ENCODE measurements at places on chromosomes 7 and 10.
A peak's percentile ranks its signal among the peaks of the same experiment; 100 is the strongest.

DNA sequence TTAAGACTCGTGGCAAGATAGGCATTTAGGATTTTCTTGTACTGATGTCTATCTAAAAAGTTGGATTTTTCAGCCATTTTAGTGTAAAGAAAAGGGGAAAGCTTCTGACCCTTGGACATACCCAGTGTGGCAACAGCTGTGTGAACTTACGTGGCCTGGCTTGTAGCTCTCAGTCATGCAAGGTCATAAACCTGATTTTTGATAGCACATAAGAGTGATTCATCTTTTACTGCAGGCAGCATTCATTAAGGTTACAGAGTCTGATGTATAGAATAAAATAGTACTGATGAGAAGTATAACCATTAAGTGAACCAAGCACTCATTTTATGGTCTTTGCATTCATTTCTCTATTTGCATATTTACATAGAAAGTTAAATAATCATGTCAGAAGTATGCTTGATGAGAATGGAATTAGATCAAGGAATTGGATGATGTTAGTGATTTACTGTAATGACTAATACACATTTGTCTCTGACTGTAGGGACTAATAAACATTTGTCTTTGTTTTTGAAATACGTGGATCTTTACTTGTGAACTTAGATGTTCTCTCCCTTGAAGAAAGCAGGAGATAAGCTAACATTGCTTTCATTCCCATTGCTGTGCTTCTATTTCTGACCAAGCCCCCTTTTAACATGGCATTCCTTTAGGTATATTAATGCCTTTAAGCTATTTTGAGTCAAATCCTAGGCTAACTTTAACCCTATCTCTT is 88.2 kb downstream of the GSDME start:
- DNase-seq = no peak

DNA sequence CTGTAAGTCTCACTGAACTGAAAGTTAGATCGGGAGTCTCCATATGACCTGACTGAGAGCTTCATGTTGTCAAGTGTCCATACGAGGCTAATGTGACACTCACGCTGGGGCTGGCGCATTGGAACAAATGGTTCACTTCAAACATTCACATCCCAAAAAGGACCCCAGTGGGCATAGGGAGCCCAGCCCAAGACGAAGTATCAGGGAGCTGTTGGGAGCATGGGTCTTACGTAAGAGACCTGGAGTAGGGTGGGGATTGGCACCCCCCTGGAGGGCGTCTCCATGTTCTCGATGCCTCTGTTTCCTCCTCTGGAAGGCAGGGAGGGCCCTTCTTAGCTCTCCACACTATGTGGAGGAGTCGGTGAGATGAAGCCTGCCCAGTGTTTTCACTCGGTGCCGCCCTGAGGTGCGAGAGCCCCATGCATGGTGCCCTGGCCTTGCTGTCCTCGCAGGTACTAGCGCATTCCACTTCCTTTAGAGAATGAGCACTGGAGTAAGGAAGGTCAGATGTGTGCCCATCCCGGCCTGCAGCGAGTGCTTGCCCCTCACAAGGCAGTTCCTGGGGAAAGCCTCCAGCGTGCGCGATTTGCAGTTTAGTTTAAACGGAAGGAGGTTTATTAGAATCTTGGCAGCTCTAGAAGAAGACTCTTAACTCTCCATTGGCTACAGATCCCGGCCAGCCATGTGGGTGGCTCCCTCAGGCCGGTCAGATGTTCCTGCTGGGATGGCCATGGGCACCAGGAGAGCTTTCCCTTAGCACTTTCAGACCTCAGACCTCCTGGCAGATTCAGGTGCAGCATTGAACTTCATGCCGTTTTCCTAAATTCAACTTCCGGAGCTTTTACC is 64.4 kb downstream of the PTPRE start:
- DNase-seq = no peak

- no peak for DNase-seq
Measured at GRCh38 chr10:88149906-88150305, 286.5 kb downstream of the PTEN start.

GRCh38 chr7:39733881-39734632 is 110.7 kb downstream of the RALA start:
- DNase-seq = no peak

- DNase-seq = no peak
Measured at GRCh38 chr7:98091061-98091460, 15.6 kb upstream of the LMTK2 start.

- DNase-seq = no peak
Measured at GRCh38 chr10:129793996-129794395, 170.1 kb downstream of the EBF3 start.

DNA sequence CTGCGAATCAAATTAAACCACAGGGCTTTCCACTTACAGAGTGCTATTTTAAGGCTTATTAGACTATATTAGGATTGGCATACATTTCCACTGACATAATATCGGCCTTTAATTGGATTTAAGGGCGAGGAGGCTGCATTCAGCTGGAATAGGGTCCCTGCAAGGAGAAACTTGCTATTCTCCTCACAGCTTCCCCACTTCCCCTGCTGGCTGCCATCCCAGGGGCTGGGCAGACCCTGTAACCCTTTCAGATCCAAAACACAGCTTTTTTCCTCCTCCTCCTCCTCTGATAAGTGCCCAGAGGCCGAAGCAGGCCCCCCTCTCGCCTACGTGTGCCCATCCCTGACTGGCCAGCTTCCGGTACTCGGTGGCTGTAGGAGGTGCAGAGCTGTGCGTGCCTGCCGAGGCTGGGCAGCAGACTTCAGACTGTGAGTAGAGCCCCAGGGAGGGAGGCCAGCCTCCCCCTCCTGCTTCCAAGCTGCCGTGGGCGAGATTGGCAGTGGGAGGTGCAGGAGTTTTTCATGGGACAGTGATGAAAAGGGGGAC is 224.2 kb downstream of the PLXNA4 start:
- DNase-seq = no peak

DNA sequence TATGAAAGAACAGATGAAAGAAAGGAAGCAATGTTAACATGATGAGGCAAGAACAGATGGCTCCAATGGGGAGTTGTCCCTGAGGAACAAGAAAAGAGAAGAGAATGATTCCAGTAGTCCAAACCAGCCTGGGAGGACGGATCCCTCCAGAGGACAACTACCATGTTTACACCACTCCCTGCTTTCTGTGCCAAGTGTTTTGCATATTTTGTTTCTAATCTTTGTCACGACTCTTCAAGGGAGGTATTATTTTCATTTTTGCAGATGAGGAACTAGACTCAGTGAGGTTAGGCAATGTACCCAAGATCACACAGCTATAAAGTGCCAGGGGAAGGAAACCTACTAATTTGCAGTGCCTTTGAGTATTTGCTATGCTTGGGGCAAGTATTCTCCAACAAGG is 116.2 kb downstream of the PARP12 start:
- DNase-seq = no peak

- DNase-seq = no peak
Measured at GRCh38 chr10:132634241-132634946, 96.8 kb downstream of the INPP5A start.

DNA sequence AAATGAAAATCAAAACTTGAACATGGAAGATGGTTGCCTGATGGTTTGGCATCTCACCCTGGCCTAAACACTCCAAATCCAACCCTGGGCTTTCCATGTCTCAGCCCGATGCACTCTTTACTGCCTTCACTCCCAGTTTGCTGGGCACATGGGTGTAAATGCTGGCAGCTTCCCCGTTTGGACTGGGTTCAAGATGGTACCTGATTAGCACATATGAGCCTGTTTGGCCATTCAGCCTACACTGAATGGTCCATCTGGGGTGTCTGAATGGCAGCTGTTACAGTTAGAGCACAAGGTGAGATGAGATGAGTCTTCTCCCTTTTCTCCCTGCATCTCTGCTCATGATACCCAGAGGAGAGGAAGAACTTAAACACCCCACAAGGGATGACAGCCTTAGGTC is 37.1 kb downstream of the ATXN7L1 start:
- peak; percentile 29 for DNase-seq

- DNase-seq = no peak
Measured at GRCh38 chr7:92076509-92076908, 57.8 kb downstream of the CYP51A1 start.

GRCh38 chr7:30062587-30062986 is 34.4 kb downstream of the PLEKHA8 start:
- peak; percentile 21 for DNase-seq

DNA sequence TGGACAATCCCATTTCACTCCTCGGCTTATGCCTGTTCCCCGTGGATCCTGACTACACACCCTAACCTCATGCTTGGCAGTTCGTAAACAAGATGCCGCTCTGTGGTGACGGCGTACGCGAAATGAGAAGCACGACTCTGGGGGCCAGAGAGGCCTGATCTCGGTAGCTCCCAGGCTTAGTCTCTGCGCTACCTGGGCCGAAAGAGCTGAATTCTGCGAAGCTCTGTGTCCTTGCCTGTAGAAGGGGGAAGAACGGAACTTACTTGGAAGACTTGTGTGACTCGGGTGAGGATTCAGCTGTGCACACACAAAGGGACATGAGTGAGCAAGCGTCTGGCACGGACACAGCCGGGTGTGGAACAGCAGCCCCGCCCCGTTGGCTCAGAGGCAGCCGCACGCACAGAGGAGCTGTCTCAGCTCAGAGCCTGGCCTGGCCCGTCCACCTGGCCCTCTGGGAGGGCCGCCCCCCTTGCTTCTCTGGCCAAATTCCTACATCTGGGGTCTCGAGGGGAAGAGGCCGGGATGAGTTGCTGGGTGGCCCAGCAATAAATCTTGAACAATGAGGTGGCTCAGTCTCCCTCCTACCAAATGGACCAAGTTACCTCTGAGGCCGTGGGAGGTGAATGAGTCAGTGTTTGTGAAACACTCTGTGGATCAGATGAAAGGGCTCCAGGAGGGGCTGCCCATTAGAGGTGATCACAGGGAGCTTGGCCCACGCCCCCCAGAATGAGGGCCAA is 83.8 kb downstream of the PDGFA start:
- DNase-seq = no peak

GRCh38 chr10:131803860-131804425 is 96.9 kb upstream of the PPP2R2D start:
- DNase-seq = no peak

DNA sequence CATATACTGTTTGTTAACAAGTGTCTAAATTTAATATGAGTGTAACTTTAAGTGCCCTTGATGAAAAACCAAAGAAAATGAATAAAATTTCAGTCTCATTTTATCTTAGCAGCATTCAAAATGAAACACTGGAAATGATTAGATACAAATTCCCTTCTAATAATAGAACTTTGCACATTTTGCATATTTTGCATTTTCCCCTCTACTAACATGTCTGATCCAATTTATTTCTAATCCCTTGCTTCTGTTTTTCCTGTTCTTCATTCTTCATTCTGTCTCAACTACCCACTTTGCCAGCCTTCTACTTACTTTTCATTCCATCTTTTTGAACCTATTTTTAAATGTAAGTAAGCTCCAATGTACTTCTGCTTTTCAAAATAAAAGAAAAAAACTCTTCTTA is 42.7 kb upstream of the SEMA3D start:
- no peak for DNase-seq

DNA sequence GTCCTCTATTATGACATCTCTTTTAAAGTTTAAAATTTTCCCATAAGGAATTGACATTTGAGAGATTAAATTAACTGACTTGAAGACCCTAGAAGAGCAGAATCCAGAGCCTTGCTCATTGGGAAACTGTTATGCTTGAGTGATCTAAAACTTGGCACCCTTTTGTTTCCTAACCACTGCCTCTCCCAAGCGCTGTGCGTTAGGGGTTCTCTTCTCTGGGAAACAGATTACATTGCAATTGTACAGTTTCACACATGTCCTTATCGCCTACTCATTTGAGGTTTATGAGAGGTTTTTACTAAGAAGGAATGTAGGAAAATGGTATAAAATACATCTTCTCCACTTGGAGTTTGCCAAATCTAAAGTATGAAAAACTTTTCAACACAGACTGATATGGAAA is 126.8 kb upstream of the AMPH start:
- no peak for DNase-seq

DNA sequence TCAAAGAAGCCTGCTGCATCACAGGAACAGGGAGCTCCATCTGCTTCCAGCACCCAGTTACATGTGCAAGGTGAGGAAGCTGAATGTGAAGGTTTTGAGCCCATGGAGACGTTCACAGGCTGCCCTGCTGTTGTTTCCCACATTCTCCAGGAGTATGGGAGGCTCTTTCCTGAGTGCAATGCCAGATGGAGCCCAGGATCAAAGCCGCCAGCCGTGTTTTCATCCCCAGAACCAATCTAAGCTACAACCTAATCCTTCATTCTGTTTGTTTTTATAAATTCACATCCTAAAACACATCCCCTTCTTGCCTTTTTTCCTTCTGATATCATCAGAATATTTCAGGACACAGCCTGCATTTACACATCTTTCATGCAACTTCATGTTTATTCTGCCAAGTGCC is 98.9 kb upstream of the PRR15 start:
- DNase-seq = no peak

DNA sequence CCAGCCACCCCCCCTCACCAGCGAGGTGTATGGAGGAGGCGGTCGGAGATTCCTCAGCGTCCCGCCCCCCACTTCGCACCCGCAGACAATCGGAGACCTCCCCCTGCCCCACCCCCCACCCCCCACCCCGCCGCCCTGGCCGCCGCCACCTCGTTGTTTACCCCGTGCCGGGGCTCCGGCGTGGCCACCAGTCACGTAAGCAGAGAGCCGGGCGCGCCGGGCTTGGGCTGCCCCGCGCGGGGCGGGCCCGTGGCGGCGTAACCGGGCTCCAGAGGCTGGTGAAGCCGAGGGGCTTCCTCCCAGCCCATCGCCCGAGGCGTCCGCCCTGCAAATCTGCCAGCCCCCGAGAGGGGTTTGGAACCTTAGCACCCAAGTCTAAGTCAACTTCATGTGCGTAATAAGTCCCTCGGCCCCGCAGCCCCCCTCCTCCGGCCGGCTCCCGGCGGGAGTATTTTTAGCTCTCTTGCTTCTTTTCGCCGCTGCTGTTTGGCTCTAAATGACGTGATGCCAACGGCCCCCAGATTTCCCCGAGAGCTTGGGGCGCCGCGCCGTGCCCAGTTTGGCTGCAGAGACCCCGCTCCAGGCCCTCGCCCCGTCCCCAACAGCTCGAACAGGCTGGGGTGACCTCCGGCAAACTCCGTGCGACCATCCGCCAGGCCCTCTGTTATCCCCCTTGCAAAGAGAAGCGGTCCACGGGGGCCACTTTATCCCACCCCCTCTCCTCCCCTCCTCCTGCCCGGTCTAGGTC is 2.7 kb downstream of the MXI1 start:
- DNase-seq = no peak

GRCh38 chr10:87060280-87060928 is 34.2 kb downstream of the GLUD1 start:
- DNase-seq = no peak

DNA sequence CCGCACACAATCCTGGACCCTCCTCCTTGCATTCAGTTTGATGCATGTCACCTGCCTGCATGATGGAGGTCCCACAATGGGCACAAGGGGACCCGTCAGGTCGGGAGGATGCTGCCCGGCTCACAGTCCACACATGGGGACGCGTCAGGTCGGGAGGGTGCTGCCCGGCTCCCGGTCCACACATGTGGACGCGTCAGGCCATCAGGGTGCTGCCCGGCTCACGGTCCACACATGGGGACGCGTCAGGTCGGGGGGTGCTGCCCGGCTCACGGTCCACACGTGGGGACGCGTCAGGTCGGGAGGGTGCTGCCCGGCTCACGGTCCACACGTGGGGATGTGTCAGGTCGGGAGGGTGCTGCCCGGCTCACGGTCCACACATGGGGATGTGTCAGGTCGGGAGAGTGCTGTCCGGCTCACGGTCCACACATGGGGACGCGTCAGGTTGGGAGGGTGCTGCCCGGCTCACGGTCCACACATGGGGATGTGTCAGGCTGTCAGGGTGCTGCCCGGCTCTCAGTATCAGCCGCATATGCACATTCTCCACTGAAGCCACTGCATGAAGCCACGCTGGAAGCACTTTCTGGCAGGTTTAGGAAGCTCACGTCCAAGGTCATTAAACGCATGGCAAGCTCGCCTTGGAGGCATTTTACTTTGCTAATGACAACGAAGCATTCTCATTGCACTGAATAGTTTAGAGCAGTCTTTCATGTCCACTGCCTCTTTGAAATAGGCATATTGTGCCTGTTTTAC is 50.3 kb downstream of the DIP2C start:
- DNase-seq = no peak
